Stimulated activated CD4-positive, alpha-beta T cell treated with anti-CD3 and anti-CD28 coated beads, Interleukin-12 subunit alpha, Interleukin-12 subunit beta, amount 100 ng/mL, for 48 hours (primary cell): ENCODE measurements at places on chromosomes 2 and 18.

DNA sequence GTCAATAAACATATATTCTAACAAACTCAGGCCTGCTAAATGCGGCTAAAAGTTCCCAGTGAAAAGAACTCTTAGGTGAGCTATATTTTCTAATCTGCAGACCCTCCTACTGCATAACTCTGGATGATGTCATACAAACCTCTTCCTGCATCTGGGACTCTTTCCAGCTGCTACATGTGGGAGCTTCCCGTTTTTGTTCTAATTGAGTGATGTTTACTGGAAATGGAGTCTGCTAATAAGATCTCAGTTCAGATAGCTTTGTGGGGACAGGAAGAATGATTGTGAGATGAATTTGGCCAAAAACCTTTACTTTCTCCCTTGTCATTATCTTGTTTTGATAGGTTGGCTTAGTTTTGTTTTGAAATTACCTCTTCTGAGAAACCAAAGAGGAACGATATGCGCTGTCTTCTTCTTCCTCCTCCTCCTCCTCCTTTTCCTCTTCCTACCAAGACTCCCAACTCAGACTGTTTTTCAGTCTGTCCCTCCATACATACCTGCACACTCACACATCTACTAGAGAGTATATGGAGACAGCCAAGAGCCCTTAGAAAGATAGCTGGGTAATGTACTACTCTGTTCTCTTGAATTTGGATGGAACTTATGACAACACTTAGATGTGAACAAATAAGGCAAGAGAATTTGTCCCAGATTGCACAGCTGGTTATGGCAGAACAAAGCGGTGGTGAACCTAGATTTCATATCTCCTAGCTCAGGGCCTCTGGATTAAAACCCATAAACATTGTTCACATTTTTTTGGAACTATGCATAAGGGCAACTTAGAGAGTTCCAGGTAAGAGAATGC is 39.8 kb upstream of the AAK1 start:
- no peak for DNase-seq

DNA sequence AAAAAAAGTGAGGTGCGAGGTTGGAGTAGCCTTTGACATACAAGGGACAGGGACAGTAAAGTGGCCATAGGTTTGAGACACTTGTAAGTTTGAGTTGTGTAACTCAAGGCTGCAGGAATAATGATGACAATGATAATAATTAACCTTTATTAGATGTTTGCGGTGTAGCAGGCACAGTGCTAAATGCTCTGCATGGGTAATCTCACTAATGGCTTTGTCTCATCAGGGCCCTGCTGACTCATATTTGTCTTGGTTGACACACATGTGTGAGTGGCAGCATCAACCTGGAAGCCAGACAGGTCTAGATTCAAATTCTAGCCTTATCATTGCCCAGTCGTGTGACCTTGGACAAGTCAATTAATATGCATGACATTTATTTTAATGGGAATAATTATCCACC is 126.2 kb downstream of the FSHR start:
- no peak for DNase-seq

- DNase-seq, result no peak
Measured at GRCh38 chr2:58614219-58614618, 373.1 kb upstream of the FANCL start.

DNA sequence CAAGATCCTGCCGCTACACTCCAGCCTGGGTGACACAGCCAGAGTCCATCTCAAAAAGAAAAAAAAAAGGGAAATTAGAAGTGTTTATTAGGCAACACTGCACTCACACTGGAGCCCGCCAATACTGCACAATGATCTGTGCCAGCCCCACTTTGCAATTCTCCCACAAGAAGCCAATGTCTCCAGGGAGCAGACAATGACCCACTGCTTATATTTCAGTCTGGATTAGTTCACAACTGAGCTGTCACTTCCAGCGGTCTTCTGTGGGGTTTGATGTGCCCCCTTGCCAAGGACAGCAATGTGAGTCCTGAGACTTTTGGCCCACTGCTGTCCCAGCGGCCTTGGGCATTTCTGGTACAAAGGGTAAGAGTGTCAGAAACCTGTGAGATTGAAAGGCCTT is 85.6 kb upstream of the PPM1B start:
- DNase-seq, result no peak

DNA sequence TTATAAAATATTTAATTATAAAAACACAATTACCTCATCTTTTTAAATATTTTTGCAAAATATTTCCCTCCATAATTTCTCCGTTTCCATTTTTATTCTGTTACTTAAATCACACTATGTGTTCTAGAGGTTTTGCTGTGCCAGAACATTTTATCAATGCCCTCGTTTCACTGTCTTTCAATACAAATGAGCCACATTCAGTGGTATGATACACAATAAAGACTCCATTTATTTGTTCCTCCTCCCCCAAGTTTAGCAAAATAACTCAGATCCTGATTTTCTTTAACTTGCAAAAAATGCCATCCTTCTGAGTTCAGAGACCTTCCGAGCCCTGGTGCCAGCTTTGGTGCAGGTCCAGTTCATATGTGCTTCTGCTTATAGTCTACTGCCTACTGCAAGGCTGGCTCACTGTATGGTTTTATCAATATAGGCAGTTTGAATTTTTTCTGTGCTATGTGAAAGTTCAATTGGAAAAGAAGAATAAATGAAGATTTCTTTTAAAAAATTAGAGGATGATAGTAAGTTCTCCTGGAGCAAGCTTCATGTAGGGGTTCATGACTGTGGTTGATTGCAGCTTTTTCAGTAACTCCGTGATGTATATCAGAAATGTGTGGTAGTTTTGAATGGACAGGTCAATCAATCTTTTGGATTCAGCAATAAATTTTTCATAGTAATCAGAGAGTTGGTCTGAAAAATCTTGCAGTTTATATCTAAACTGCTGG is 42.5 kb downstream of the APOB start:
- no peak for DNase-seq

DNA sequence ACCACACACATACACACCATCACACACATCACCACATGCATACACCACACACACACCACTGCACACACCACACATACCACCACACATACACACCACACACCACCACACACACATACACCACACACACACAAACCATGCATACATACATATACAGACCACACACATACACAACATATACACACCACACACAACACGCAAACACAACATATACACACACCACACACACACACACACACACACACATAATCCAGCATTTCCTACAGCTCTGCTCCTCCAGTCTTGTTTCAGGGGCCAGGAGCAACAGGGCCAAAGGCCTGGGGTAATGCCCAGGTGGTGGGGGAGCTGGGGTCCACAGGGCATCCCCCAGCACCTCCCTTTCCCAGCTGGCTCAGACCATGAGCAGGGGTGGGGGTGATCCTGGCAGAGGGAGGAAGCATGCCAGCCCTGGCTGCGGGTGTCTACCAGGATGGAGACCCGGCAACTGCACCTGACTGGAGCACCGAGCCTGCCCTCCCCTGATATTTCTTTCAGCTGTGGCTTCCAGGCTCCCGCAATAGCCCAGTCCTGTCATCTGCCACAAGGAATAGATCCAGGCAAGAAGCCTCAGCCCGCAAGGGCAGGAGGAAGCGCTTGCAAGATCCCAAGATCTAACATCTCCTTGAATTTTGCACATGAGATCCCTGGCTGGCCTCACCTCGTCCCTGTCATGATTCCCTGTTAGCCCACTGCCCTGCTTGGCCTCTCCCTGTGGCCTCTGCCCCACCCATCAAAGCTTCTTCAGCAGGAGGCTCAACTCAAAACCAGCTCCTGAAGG is 196.9 kb downstream of the TNS1 start:
- no peak for DNase-seq

- DNase-seq, result no peak
Measured at GRCh38 chr2:101124643-101125366, 26.4 kb downstream of the TBC1D8 start.

- no peak for DNase-seq
Measured at GRCh38 chr2:184053326-184053725, 545.0 kb upstream of the ZNF804A start.

GRCh38 chr18:27749194-27749593 is 427.7 kb downstream of the CDH2 start:
- DNase-seq, result no peak

GRCh38 chr2:176251928-176252327 is 17.3 kb upstream of the MTX2 start:
- DNase-seq, result no peak
